ENCODE measurements at places on chromosomes 1 and 21. TPM values are rescaled to one million over a fixed set of nuclear protein-coding genes. Genes with fewer than 3 reads are reported as not detected.
A peak's percentile ranks its signal among the peaks of the same experiment; 100 is the strongest.

- no peak for DNase-seq
Measured at GRCh38 chr1:218480137-218480536, 135.0 kb downstream of the TGFB2 start.

DNA sequence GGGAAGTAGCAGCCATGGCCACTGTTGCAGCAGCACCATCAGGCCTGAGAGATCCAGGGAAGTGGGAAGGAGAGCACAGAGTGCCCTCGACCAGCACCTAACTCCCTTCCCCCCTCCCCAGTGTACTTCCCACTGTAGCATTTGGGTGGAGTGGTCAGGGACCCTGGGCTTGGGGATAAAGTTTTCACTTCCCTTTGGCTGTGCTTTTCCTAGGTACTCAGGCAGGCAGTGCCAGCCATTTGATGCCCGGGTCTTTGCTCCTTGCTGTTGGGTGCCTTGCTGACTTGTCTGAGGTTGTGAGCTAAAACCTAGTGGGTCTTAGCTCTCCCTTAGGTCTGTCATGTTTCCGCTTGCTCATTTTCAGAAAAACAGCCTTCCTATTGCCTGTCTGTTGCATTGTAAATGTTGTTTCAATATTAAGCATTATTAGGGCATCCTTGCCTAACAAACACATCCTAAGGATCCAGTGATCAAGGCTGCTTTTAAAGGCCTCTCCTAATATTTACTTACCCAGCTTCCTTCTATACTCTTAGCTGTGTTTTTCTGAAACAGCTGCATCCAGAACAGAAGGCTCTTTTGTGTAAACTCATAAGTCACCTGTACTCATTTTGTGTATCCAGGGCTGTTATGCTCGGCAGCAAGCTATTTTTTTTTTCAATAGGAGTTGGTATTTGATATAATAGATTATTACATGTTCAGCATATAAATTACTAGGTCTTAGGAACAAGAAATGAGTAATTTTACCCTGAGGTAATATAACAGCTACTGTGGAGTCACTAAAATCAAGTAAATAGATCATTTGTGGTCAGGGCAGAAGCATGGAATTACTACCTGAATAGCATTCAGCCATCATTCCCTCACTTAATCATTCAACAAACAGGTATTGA lies 418.6 kb upstream of the PROX1 start:
- no peak for DNase-seq

DNA sequence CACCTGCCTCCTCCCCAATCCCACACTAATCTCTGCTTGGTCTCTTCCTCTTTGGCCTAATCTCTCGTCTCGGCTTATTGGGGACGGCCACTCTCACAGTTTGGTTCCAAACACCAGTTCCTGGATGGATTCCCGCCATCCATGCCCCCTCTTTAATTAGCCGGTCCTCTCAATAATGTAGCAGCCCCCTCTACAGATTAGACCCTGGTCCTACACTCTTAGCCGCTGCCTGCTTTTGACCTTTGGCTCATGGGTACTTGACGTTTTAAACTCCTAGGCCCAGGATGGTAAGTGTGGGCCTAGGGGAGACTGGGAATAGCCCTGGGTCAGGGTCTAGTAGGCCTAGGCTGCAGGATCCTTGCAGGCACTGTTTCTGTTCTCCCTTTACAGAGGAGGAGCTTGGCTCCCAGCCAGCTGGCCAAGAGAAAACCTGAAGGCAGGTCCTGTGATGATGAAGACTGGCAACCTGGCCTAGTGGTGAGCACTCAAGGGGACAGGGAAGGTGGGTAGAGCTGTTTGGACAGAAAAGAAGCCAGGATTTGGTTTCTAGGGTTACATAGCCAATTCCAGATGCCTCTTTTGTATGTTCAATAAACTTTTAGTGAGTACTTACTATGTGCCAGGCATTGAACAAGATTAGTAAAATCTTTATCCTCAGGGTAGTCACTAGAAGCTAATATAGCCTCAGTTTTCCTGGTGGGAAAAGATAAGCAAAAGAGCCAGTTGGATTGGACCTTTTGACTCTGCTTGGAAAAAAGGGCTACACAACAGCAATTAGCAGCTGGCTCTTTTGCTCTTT lies 758 bp downstream of the RAD54L start:
- DNase-seq, result no peak

DNA sequence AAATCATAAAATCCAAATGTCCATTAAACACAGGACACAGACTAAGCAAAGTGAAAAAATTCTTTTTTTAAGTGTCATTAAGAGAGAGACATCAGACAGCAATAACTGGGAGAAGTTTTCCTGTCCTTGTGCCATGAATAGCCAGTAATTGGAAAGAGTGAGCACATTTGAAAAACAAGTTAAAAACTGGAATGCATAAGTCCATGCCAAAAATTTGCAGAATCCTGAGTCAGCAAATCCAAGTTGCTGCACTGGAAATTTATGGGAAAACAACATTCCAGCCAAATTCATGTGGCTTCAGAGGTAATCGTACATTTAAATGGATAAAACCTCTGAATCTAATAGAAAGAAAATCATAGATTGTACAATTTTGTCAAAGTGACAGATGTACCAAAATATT lies 291.4 kb downstream of the LRRC40 start:
- DNase-seq, result no peak

- no peak for DNase-seq
Measured at GRCh38 chr1:54997711-54997986, 1.1 kb upstream of the BSND start.

GRCh38 chr1:17168091-17168876 lies 36.6 kb upstream of the PADI1 start:
- peak; percentile 14 for DNase-seq

DNA sequence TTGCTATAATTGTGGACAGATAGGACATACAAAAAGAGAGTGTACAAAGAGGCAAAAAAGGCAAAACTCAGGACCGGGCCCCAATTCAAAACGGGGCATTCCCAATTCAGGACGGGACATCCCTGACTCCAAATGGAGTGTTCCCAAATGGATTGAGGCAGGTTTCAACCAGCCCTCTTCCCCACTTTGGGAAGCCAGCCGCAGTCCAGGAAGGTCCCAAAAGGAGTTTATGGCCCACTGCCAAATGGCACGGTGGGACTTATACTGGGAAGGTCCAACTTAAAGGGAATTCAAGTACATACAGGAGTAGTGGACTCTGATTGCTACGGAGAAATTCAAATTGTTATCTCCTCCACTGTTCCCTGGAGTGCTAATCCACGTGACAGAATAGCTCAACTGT lies 3.5 kb upstream of the ZNF669 start:
- DNase-seq, result no peak

DNA sequence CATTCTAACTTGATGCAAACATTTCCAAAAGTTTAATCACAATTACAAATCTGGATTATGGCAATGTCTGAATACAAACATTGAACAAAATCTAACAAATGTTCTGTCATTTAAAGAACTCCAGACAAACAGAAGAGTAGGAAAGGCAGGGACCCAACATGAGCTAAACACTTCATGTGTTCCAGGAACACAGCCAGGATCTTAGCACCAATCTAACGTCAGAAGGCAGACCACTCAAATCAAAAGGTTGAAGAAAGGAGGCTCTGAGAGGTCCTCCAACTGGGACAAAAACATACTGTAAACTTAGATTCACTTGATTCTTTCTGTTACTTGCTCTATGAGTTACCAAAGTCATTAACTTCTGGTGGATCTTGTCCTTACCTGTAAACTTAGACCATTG lies 374.0 kb downstream of the NEGR1 start:
- no peak for DNase-seq

GRCh38 chr1:208172423-208173145 lies 71.6 kb downstream of the PLXNA2 start:
- DNase-seq, result no peak

GRCh38 chr1:229035054-229035747 lies 235.7 kb upstream of the RAB4A start:
- DNase-seq, result no peak

DNA sequence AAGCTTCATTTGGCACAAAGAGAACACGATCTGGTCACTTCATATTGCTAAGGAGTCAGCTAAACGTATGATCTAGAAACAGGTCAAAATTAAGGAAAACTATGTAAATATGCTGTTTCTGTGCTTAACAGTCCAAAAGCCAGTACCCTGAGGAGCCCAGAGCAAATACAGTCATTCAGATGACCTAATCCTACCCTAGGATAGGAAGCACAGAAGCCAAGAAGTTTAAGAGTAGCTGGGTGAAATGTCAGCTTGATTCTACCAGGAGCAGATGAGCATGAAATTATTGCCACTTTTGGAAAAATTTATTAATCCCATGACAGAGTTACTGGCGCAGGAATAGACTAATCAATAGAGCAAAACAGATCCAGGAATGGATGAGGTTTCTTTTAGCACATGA lies 18.3 kb downstream of the SORT1 start:
- no peak for DNase-seq

DNA sequence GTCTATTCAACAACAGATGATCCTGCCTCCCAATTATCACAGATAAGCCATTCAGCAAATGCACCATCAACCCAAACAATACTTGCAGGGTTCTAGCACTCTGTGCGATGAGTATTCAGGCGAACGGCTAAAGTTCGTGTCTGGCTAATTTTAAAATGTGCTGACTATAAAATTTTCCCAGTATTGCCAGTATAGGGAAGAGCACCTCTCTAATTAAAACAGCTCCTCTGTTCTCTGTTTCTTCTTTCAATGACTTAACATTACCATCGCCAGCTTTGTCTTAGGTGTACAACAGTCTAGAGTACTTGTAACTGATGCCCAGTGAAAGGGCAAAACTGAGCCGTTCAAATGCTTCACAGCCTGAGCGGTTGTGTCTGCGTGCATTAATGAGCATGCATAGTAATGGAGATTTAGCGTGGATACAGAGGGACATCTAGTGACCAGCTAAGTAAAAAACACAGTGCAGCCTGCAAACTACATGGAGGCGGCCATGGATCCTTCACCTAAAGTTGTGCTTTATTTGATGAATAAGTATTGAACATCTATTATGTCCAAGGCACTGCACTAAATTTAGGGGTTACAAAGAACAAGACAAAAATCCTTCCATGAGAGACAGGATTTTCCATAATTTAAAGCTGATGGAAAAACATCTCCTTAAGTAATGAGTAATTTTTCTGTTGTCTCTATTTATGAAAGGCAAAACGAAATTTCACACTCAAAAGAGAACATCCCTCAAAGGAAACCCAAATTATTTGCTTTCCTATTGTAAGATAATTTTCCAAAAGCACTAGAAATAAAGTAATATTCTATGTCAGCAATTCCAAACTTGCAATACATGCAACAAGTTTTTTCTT lies 120.0 kb downstream of the SETD4 start:
- DNase-seq, result no peak

- DNase-seq, result no peak
Measured at GRCh38 chr1:245458234-245458633, 303.4 kb downstream of the KIF26B start.

DNA sequence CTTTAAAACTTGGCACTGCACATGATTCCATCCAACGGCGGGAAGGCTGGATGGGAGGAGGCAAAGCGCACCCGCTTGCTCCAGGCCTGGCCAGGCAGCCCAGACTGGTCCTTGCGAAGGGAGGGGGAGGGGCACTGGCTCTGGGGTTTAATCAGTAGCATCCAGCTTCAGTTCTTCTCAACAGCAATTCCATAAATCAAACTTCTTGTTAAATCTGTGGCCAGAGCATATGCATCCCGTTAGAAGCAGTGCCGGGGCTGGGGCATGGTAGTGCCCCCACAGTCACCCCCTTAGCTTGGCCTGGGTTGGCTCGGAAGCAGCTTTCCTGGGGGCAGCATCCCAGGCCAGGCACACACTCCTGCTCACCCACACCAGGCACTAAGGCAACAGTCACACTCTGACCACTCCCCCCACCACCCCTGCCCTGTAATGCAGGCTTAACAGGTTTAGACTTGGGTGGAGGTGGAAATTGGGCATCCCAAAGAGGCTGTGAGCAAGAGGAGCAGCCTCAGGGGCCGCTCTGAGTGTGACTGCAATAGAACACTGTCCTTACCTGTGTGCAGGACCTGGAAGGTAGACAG lies 94.1 kb upstream of the CASZ1 start:
- DNase-seq, result no peak

LHX8 gene
- polyA plus RNA-seq, result not detected

FAM163A gene
- 1.0 TPM for polyA plus RNA-seq

SVBP gene
- polyA plus RNA-seq, result 58.7 TPM

ROR1 gene
- polyA plus RNA-seq, result 37.0 TPM

MYBPH gene
- polyA plus RNA-seq, result 0.29 TPM

IGSF3 gene
- polyA plus RNA-seq, result 29.4 TPM

OR2L2 gene
- 0.14 TPM for polyA plus RNA-seq

S100A8 gene
- 4.4 TPM for polyA plus RNA-seq

GSTM1 gene
- 3.0 TPM for polyA plus RNA-seq

Measured in left renal cortex interstitium (tissue), 4 donors.